NAMALWA (cell line): ENCODE measurements at places on chromosomes 7 and 10.

DNA sequence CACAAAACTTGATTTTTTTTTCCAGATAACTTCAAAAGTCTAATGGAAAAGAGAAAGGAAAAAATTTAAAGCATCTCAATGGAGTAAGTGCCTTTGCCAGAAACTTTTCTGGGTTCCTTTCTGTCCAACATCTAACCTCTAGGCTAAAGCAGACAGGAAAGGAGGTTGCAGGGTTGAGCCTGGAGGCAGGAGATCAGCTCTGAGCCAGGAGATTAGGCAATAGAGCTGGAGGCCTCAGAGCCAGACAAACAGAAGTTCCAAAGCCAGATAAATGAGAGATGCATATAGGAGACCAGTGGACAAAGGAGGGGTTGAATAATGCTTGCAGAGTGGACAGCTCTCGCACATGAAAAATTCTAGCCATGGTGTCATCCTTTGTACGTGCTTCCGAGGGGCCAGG, 42.9 kb downstream of the CHN2 start:
- DNase-seq = no peak

DNA sequence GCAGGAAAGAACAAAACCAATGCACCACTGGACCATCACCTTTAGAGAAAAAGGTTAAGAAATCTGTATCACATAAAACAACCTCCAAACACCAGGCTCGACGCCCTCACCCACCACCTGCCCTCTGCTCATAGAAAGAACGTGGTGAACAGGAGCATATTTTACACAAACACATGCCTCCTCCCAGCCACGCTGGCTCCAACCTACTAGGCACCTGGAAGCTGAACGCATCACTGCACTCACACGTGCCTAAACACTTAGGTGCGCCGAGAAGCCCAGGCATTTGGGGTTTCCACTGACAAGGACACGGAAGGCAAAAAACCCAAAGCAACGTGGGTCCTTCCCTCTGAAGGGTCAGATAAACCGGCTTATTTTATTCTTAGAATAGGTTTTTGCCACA, 56.0 kb downstream of the PTPRN2 start:
- no peak for DNase-seq

DNA sequence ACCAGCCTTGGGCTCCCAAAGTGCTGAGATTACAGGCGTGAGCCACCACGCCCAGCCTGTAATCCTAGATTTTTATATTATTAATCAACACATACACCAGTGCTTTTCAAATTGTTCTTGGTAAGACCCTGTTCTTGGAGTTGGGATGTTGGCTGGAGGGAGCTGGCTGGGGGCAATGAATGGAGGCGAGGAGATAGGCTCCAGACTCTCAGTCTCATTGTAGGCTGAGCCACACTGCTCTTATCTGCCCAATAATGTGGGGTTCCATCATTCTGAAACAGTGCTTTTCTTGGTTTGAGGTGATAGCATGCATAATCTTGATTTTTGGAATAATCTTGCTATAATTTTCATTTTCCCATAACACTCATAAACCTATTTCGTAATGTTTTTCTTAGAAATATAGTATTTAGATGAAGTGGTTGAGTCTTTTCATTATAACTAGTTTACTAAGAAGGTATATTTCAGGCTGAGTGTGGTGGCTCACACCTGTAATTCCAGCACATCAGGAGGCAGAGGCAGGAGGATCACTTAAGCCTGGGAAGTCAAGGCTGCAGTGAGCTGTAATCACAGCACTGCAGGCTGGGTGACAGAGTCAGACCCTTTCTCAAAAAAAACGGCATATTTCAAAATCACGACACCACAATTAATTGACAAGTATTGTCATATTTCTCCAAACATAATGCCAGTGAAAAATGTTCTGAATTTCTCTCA, 65.1 kb upstream of the LYZL2 start:
- DNase-seq = no peak

- DNase-seq = peak; percentile 12
These were observed 31.0 kb downstream of the MKI67 start for GRCh38 chr10:128095027-128095752.

DNA sequence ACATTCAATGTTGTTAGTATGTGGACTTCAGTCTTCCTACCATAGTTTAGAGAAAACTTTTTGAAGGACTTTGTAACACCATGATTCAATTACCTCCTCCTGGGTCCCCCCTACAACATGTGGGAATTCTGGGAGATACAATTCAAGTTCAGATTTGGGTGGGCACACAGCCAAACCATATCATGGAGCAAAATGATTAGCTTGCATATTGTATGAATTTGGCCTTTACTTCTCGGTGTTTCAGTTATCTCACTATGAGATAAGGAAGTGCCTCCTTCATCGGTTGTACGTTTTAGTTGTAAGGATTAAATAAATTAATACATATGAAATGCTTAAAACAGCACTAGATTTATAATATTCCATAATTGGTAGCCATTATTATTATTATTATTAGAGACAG, 428.7 kb downstream of the EXOC4 start:
- DNase-seq = no peak

GRCh38 chr10:28996947-28997551, 291.8 kb upstream of the LYZL1 start:
- DNase-seq = no peak
